ENCODE measurements at places on chromosomes 7 and 10.

DNA sequence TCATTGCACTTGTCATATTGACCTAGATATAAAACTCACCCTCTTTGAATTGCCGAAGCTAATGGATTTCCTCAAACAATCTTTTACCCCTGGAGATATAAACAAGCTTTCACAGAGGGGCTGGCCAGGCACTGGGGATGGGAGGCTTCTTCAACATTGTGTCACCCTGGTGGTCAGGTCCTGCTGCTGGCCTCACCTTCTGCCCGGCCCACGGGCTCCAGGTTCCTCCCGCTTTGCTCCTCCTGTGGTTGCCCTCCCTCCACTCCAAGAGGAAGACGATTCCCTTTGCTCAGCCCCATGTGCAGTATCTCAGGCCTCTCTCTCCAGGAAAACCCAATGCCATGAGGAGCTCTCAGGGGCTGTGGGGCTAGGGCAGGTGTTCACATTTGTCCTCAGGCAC lies 118.1 kb upstream of the ADCY1 start:
- no peak for DNase-seq

- DNase-seq, result no peak
Observed at GRCh38 chr10:102431452-102432124, 786 bp downstream of the CUEDC2 start.

DNA sequence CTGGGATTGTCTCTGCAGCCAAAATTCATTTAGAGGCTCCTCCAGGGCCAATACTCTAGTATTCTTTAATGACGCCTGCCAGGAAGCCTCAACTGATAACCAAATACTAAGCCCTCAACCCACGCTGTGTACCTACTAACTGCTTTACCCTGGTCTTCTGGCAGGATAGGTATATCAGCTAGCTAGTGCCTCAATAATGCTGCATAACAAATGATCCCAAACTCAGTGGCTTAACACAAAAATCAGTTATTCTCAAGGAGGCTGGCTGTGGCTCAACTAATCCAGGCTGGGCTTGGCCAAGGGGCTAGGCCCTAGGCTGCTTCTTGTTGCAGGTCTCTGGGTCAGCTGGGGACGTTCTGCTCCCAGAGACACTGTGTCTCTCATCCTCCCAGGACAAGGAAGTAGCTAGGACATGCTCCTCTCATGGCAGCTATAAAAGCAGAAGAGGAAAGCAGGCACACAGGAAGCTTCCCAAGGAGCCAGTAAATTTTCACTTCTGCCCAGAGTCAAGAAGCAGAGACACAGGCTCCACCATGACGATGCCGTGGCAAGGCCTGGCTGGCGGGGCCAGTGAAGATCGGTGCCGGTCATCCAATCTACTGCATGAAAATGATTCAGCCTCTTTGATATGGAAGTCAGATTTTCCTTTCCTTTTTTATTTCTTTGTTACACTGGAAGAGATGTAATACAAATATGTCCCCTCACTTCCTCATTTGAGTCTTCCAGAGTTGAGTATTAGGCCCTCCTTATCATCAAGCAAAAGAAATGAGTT lies 28.6 kb upstream of the COL13A1 start:
- no peak for DNase-seq

DNA sequence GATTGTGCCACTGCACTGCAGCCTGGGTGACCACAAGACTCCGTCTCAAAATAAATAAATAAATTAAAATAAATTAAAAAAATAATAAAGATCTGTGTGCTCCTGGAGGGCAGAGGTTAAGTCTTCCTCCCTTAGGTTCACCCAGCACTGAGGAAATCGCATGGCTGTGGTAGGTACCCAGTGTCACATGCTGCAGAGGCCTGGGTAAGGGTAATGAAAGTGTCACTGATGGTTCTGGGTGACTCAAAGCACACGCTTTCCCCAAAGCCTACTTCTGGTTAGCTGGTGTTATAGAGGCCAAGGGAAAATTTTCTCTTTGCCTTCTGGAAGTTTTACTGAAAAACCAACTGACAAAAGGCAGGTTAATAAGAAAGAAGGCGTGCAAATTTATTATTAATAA lies 88.8 kb upstream of the ITGB1 start:
- no peak for DNase-seq

DNA sequence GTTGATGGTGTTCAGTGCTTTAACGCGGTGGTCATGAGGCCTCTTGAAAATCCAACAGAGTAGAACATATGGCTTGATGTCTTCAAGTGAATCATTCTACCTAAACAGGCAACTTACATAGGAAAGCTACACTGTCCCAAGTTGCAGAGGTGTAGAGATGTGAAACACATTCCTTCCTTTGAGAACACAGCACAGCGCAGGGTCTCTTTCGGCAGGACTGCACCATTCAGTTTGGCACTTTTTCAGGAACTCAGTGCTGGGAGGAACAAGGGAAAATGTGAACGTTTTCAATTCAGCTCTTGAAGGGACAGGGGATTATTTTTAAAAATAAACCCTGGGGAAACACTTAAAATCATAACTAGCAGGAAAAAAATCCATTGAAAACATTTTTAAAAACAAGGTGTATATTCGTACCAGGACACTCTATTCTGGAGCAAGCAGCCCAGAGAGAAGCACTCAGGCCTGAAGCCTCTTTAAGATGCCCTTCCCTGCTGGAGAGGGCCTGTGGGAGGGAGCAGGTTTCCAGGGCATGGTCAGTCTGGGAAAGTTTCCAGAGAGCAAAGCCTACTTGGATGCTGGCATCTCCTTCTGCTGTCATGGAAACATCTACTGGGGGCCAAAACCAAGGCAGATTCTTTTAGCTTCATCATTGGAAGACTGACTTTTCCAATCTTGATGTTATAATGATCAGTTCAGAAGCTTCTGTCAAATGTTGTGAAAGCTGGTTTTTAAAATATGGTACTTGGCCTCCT lies 60.4 kb upstream of the NPVF start:
- no peak for DNase-seq

- DNase-seq, result no peak
Observed at GRCh38 chr7:4040109-4040928, 641.8 kb upstream of the FOXK1 start.

DNA sequence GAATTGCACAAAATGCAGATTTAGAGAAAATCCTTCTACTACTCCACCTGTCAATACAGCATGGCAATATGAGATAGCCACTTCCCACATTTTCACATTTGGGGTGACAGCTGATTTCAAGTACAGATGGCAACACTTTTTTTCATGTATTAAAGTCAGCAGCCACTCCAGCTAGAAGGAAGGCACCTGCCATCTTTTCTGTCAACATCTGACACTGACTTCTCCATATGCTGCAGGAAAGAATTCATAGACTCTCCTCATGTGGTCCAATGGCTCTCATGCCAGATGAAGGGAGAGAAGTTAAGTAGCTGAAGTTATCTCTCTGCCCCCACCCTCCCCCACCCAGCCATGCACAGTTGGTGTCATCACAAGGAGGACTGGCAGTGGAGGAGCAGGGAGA lies 912.0 kb downstream of the SORCS1 start:
- no peak for DNase-seq

DNA sequence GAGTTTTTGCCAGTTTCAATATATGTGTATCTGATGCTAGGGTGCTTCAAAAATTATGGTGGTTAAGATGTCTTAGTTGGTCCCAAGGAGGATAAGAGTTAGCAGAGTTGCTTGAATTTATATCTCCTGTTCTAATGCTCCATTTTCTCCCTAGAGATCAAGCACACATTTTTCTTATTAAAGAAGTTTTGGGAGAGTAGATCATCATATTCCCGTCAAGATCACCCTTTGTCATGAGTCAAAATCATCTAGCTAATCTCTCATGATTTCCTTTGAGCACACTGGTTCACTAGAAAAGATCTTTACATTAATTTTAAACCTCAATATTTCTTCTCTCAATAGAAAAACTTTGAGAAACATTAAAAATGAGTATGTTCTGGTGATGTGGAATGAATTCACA lies 429.9 kb upstream of the SEMA3A start:
- DNase-seq, result no peak

DNA sequence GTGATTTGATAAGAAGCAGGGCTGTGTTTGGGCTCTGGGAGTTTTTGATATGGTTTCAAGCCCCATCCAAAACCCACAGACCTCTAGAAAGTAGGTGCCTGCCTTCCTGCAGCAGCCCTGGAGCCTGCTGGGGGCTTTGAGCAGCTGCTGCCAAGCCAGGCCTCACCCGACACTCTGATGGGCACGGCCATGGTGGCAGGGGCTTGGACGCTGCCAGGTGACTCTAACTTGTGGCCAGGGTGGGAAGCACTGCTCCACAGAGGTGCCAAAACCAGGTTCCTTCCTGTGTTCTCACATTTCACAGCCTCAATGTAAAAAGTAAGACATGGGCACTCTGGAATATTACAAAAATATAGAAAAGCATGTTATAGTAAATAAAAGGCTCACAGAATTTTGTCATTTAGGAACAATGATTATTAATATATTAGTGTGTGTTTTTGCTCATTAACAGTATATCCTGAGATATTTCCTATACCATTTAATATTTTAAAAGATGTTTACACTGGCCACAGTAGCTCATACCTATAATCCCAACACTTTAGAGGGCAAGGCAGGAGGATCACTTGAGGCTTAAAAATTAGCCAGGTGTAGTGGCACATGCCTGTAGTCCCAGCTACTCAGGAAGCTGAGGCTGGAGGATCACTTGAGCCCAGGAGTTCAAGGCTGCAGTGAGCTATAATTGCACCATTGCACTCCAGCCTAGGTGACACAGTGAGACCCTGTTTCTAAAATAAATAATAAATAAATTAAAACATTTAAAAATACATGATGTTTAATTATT lies 95.1 kb downstream of the EGFR start:
- no peak for DNase-seq

DNA sequence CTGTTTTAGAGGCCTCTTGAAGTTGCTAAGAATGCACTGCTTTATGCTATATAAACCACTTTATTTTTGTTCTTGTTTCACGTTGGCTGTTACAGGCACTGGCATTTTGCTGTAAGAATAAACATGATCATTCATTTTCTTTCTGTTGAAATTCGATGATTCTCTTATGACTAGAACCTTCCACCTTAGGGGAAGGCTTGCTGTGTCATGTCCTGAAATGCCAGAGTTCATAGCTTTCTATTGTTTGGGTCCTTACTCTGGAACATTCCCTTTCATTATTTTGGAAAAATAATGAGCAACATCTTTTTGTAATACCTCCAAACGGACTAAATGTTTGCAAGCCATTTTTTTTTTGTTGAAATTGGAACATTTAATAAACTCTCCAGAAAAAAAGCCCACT lies 495.1 kb upstream of the POT1 start:
- no peak for DNase-seq

- no peak for DNase-seq
Observed at GRCh38 chr7:47145186-47145725, 436.7 kb downstream of the TNS3 start.

DNA sequence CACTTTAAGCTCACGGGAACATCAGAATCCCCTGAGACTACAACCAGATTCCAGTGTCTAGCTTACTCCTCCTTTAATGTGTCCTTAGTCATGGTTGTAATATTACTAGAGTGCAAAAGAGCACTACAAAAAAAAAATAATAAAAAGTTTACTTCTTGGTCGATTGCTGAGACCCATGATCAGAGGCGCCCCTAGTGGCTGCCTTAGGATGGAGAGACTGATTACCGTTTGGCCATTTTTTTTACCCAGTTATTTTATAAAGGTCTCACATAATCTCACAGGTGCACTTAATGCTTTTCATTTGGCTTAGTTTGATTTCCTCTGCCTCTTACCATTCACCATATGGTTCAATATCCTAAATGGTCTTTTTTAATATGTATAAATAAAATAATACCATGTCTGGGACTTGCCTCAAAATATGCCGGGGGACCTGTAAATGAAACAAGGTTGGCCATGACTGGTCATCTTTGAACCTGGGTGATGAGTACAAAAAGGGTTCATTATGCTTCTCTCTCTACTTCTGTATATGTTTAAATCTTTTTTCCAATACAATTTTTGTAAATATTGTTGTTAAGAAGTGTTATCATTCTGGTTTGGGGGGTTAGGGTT lies 331.5 kb upstream of the NFE2L3 start:
- DNase-seq, result no peak

- DNase-seq, result no peak
Observed at GRCh38 chr7:3283130-3283704, 17.8 kb upstream of the SDK1 start.

DNA sequence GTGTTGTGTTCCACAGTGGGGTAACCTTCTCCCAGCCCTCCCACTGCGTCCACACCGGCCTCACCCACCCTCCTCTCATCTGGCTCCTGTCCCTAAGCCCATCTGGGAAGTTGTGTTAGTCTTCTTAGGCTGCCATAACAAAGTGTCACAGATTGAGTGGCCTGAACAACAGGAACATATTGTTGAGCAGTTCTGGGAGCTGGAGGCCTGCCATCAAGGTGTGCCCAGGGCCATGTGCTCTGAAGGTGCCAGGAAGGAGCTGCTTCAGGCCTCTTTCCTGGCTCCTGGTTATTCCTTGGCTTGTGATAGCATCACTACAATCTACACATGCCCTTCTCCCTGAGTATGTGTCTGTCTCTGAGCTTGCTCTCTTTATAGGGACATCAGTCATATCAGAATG lies 327.6 kb upstream of the COBL start:
- no peak for DNase-seq

DNA sequence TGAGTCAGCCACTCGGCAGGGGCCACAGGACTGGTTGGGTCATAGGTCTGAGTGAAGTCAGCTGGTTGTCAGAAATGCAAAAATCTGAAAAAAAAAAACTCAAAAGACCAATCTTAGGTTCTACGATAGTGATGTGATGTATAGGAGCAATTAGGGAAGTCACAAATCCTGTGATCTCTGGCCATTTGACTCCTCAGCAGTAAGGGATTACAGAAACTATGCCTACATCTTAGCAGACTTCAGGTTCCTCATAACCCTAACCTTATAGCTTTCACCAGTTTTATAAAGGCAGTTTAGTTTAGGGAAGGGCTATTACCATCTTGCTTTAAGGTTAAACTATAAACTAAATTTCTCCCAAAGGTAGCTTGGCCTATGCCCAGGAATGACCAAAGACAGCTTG lies 163.1 kb upstream of the HGF start:
- DNase-seq, result no peak

DNA sequence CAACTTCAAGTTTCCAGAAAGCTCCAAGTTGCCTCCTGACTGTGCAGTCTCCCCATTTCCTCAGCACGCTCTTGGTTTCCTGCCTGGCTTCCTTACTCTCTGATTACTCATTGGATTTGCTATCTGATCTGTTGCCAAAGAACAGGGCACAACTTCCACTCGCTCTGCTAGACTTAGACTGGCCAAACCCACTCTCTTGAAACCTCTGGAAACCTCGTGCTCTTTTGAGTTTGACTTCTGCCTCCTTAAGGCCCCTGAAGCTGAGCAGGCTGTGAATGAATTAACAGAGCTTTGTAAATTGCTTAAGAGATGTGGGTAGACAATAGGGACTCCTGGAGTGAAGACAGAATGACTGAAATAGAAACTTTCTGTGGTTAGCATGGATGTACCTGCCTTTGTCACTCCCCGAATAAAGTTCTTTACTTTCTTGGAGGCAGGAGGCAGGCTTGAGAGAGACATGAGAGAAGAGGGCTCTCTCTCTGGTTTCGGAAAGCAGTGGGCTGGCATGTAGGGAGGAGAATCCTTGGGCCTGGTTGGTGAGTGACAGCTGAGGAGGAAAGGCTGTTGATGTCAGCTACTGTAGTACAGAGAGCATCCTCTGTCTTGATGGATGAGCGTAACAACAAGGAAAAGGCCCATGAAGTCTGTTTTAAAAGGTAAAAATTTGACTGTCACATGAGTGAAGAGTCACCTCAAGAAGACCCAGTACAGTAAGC lies 70.8 kb downstream of the CHN2 start:
- no peak for DNase-seq

Data from RWPE2 (cell line).